Activated naive CD4-positive, alpha-beta T cell (primary cell): ENCODE measurements at places on chromosomes 6 and 20.

DNA sequence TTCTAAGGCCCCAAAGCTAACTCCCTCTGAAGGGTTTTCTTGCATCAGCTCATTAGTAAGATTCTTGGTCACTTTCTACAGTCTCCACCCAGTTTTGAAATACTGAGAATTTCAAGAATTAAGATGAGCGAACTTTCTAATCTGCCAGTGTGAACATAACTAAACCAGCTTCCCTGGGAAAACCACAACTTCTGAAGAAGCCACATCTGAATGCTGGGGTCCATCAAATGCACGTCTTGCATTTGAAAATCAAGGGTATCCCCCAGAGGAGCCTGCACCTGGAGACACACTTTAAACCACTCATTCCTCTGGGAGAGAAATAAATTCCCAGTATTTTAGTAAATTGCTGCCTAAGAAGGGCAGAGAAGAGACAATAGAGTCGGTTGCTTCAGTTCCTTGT is 292.1 kb upstream of the CDH4 start:
- DNase-seq: no peak

GRCh38 chr6:36655085-36655724 is 23.3 kb upstream of the CDKN1A start:
- no peak for DNase-seq

- DNase-seq: no peak
Observed at GRCh38 chr20:43919686-43920403, 5.2 kb downstream of the TOX2 start.

GRCh38 chr6:136077834-136078576 is 172.1 kb downstream of the MTFR2 start:
- DNase-seq: no peak

GRCh38 chr6:35363293-35363750 is 21.0 kb downstream of the PPARD start:
- DNase-seq: no peak

DNA sequence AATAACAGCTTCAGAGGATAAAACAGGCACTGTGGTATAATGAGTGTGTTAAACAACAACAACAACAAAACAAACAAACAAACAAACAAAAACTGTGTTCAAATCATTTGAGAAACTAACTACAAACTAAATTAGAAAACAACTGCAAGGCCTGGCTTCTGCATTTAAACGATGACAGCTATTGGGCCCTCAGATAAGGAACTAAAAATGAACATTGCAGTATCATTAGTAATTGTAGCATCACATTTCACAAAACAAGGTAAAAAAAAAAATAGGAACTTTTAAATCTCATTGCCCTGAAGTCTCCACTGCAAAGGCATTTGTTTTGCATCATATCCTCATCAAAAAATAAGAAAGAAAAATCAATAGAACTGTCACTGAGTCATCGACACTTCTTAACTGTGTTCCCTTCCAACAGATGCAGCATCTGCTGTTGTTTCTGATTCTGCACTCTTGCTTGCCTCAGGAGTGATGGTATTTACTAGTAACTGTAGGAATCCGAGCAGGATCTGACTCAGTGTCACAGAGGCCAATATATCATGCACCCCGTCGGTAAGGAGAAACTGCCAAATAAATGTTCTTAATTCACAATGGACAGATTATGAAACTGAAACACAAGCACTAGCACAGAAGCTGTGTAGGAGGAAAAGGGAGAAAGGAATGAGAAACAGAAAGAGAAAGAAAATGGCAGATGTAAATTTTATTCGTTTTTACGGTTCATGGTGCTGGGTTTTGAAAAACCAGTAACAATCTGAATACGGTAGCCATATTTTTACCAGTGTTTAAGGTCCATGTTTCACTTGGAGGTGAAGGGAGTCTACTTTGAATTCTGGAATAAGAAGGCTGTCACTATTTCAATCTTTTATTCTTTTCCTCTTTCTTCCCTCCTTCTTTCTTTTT is 365.7 kb upstream of the EPHA7 start:
- no peak for DNase-seq

DNA sequence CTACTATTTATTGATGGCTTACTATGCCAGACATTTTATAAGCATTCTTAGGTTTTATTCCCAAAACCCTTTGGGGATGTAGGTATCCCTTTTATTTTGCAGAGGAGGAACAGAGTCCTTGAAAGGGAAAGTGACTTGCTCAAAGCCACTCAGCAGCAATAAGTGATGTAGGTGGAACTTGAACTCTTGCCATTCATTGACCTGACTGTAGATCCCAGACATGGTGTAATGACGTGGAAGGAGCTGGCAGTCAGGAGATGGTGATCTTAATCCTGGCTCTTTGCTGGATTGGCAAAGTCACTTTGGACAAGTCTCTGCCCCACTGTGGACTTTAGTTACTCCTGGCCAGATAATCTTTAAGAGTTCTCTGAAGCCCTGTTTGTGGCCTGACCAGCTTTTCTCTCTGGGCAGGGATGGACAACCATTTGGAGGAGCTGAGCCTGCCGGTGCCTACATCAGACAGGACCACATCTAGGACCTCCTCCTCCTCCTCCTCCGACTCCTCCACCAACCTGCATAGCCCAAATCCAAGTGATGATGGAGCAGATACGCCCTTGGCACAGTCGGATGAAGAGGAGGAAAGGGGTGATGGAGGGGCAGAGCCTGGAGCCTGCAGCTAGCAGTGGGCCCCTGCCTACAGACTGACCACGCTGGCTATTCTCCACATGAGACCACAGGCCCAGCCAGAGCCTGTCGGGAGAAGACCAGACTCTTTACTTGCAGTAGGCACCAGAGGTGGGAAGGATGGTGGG is 1.6 kb downstream of the DBNDD2 start:
- DNase-seq: no peak

DNA sequence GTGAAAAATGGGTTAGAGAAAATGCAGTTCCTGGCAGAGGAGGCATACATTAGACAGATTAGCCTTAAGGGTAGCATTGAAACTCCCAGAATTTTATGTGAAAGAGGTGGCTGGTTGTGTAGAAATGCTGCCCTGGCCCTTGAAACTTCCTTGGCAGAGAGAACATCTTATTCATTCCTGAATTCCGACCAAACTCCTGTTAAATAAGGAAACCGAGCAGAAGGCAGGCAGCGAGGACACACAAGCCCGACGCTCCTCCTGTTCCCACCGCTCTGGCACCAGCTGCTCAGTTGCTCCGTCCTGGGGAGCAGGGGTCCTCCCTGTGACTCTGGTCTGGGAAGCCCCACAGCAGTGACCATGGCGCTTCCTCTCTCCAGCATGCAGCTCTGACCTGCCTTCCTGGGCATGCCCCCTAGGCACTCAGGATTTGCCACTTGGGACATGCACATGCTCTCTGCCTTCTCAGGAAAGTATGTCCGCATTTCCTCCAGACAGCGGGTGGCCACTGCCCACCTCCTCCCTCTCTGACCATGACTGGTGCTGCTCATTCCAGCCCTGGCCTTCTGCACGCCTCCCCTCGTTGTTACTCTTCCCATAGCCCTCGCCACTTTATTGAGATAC is 35.2 kb upstream of the CLDN20 start:
- no peak for DNase-seq

DNA sequence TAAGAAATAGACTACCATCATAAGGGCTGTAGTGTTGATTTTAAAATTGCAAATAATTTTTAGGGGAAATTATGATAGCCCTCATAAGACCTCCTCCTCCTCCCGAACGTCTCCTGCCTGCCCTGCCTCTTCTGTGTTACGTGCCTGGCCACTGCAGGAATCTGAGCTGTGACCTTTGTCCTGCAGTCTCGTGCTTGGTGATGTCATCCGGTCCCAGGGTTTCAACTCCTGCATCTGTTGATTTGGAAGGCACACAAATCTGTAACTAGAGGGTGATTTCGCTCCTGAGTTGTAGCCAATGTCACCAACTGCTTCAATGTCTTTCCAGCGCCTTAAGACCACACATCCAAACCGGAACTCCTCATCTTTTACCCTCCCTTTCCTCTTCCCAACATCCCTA is 163.2 kb downstream of the AIG1 start:
- no peak for DNase-seq

GRCh38 chr6:115817161-115817560 is 243.5 kb downstream of the FRK start:
- DNase-seq: no peak

DNA sequence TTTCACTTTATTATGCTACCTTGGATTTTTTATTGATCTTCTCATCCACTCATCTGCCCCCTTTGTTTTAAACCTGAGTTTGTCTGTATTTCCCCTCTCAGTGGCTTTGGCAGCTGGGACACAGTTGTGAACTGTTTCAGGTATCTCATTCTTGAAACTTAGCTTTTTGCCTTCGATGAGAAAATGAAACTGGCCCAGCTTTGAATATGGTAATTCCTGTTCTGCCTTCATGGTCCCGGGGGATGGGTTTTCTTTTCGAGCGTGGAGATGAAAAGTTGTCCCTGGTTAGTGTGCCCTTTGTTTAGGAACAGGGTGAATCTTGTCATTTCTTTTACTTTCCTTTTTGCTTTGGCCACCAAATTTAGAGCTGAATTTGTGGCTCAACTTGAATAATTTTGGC is 25.6 kb downstream of the DHX35 start:
- DNase-seq: no peak

GRCh38 chr20:46349035-46349741 is 40.9 kb upstream of the CDH22 start:
- DNase-seq: peak; percentile 28

- no peak for DNase-seq
Observed at GRCh38 chr6:64213697-64214096, 578.1 kb downstream of the PHF3 start.

- no peak for DNase-seq
Observed at GRCh38 chr6:84197708-84198107, 29.7 kb downstream of the CEP162 start.

DNA sequence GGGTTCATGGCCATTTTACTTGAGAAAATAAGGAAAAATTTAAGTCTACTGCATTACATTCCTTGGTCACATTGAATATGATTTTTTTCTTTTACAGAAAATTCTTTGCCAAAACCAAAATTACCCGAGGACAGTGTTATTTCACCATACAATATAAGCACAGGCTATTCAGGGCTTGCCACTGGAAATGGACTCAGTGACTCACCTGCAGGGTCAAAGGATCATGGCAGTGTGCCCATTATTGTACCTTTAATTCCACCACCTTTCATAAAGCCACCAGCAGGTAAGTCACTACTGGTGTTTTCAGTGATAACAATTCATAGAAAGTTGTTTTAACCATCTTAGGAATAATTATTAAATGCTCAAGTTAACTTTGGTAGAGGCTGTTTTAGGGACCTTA is 16.2 kb downstream of the SOBP start:
- no peak for DNase-seq

- DNase-seq: no peak
Observed at GRCh38 chr6:167668019-167668753, 158.5 kb upstream of the AFDN start.

DNA sequence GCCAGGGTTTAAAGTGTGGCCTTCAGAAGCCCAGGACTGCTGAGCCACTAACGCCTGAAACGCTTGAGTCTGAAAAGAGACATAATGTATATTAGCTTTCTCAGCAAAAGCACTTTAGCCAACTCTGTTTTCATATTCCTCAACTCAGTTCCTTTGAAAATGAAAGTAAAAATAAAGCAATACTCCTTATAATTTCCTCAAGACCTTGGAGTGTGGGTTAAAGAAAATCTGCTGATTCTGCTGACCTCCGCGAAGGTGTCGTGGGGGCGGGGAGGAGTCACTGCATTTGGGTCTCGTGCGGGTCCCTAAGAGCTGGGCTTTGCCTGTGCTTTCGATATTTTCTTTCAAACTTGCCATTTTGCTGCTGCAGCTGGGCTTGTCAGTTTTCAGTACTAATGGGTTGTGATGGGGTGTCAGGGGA is 142.2 kb upstream of the ARID1B start:
- DNase-seq: no peak

DNA sequence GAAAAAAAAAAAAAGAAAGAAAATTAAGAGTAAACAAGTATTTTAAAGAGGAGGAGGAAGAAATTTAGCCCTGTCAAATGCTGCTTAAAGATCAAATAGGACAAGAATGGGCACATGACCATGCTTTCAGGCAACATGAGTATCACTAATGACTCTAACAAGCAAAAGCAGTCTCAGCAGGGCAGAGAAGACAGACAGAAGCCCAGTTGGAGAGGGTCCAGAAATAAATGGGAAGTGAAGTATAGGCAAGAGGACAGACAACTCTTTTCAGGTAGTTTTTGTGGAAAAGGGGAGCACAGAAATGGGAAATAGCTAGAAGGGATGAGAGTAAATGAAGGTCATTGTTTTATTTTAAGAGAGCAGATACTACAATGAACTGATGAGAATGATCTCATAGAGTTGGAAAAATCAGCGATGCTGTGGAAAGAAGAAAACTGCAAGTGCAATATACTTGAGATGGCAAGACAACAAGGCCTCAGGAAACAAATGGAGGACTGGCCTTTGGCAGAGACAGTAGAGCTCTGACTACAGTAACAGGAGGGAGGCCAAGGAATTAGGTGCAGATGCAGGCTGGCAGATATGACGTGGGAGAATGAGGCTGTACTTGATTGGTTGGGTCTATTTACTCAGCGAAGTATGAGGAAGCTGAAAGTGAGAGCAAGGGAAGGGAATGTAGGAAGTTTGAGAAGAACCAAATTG is 40.3 kb downstream of the KIF6 start:
- DNase-seq: no peak

DNA sequence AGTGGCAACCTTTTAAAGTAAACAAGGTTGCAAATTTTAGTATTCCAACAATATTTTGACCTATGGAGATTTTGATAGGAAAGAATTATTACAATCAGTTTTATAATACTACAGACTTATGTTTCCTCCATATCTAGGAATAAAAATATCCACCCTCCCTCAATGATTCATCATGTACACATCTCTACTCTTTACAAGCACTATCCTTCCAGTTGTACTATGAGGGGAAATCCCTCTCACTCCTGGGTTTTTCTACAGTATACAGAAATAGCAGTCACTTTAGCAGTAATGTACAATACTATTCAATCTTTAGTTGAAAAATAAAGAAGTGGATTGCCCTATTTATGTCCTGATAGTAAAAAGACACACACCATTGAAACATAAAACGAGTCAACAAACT is 46.3 kb upstream of the SCML4 start:
- no peak for DNase-seq

DNA sequence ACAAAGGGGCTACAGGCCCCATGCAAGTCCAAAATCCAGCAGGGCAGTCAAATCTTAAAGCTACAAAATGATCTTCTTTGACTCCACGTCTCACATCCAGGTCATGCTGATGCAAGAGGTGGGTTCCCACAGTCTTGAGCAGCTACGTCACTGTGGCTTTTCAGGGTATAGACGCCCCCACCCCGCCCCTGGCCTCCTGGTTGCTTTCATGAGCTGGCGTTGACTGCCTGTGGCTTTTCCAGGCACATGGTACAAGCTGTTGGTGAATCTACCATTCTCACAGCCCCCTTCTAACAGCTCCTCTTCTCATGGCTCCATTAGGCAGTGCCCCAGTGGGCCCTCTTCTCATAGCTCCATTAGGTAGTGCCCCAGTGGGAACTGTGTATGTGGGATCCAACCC is 47.0 kb downstream of the NT5E start:
- no peak for DNase-seq

GRCh38 chr6:5190507-5190906 is 70.2 kb downstream of the LYRM4 start:
- no peak for DNase-seq

- DNase-seq: no peak
Observed at GRCh38 chr6:34098045-34098936, 47.6 kb downstream of the GRM4 start.
